ENCODE measurements at places on chromosomes 16 and 17.

DNA sequence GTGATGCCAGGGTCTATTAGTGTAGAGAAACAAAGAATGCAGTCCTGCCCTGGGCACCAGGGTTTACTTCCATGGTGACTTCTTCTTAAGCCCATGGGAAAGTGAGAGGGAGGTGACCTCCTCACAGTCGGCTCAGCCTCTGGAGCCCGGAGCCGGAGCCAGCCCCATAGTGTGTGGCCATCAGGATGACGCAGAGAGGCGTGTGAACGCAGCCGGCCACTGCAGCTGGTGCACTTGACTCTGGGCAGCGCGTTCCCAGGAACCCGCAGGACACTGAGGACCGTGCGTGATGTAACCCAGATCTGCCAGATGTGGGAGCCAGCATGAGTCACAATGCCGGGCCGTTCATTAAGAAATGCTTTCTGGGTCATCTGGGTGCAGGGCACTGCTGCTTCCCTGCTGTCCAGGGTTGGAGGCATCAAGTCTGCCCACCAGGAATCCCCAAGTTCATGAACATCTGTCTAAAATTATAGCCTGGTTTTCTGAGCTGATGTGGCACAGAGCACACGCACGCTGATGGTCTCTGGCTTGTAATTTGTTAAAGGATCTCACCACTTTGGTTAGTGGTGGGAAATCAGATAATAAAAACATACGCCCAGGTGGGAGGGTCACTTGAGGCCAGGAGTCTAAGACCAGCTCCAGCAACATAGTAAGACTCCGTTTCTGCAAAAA is 114.1 kb downstream of the PITPNC1 start:
- no peak for DNase-seq

DNA sequence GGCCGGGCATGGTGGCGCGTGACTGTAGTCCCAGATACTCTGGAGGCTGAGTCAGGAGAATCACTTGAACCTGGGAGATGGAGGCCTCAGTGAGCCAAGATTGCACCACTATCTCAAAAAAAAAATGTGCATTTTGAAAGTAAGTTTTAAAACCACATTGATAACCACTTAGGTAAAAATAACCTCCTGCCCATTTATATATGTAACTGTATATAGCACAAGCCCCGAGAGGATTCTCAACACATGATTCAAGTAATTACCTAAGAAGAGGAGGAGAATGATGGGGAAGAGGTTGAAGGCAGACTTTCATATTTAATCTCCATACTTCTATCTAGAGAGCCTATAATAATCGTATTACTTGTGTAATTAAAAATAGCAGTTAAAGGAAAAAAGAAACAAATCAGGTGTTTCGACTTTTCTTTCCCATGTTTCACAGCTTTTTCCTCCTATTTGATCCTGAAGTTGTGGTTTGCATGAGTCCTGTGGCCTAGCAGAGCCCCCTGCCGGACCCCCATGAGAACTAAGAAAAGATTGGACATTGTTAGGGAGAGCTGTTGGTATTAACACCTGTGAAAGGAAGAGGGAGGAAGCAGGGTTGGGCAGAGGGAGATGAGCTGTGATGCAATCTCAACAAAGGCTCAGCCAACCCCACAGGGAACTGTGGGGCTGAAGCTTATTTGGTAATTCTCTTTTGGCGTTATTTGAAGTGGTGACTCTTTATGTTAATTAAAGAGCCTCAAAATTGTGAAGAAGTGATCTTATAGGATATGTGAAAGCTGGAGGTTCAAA is 22.1 kb downstream of the PMFBP1 start:
- no peak for DNase-seq

- DNase-seq, result no peak
Observed at GRCh38 chr16:17633181-17633951, 162.6 kb upstream of the XYLT1 start.

DNA sequence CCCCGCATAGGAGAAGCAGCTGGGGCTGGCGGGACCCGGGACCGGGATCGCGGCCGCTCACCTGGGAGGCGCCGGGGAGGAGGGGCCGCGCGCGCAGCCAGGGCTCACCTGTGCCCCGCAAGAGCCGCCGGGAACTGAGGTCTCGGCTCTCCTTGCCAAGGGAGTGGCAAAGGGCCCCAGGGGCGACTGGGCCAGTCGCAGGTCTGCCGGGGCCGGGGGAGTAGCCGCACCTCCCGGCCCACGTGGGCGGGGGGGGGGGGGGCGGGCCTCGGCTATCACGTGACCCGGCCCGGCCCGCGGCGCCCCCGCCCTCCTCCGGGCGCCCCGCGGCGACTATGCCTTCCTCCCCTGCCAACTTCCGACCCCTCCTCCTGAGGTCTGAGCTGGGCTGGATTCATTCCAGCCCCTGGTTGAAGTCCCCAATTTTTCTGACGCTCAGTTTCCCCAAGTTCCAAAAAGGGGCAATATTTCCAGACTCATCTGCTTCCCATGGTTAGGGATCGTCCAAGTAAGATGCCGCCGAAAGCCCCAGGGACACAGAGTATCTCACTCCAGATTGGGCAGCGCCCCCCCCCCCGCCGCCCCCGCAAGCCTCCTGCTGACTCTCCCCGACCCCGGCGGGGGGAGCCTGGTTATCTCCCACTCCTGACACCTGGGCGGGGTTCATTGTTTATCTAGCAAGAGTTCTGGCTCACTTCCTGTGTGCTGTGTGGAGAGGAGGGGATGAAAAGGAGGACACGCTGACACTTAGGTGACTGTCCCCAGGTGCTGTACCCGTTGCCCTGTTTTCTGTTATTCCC is at the start of gene TMC6:
TSS of gene TMC6 (minus strand) at position 205 of the 800 bp plus-strand sequence. CDS start 1,923 bp downstream, outside the sequence.
- DNase-seq, result peak; percentile 78

GRCh38 chr17:60514053-60514452 is 12.0 kb downstream of the APPBP2 start:
- DNase-seq, result no peak

- DNase-seq, result no peak
Observed at GRCh38 chr16:4395055-4395726, 21.2 kb downstream of the CORO7 start.

DNA sequence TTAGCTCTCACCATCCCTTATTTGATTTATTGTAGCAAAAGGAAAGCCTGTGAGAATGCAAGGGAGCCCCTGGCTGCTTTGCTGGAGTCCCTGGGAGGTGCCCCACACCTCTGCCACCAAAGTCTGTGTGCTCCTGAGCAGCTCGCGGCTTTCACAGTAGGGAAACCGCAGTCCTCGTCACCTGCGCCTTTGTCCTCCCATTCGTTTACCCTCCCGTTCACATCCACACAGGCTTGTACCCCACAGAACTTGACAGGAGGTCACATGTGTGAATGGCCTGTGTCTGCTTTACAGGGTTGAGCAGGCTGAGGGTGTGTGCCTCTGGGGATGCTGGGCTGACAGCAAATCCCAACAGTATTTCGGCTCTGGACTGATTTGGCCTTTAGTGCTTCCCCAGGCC is 152.5 kb downstream of the LGALS9B start:
- DNase-seq, result no peak

DNA sequence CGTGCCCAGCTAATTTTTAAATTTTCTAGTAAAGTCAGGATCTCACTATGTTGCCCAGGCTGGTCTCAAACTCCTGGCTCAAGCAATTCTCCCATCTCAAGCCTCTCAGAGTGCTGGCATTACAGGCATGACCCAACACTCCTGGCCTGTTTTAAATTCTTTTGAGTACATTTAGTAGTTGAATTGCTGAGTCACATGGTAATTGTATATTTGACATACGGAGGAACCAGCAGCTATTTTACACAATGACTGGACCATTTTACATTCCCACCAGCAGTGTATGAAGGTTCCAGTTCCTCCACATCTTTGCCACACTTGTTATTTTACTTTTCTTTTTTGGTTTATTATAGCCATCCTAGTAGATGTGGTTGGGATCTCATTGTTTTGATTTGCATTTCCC is 43.6 kb downstream of the RHOT1 start:
- DNase-seq, result no peak

GRCh38 chr16:66891797-66892196 is 11.5 kb downstream of the PDP2 start:
- DNase-seq, result no peak

DNA sequence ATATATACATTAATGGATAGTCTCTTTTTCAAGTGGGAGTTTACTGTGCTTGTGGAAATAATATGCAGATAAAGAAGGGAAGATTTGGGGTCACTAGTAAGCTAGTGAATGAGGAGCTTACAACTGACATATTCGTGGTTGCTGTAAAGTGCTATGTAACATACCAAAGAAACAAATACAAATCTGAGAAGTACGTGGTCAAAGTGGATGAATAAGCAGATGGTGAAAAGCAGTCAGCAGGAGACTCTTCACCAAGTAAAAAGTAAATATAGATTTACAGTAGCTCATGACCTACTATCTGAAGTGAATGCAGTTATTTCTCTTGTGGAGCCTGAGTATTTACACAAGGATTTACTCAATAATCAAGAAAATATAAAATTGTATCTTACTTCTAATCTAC is 136.6 kb upstream of the ELAC2 start:
- no peak for DNase-seq

DNA sequence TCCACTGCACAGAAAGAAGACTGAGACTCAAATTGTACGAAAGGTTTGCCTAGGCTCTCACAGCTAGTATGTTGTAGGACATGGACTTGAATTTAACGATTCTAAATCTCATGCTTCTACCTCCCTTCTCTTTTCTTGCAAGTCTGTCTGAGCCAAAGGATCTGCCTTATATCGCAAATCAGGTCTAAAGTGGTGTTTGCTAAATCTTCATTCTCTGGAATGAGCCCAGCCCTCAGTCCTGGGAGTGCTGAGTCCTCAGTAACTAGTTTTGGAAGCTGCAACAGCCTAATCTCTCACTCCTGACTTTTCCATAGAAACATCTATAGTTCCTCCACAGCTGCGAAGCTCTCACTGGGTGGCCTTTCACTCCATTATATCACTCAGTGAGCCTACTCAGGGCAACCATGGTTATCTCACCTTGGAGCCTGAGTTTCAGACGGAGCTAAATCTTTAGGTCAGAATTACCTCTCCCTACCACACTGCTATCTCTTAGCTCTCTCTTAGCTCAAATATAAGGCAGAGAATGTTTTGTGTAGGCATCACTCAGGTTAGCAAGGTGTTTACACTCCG is 575.5 kb upstream of the C16orf82 start:
- DNase-seq, result no peak

GRCh38 chr17:58120195-58120822 is 27.9 kb upstream of the OR4D1 start:
- DNase-seq, result peak; percentile 39

- peak; percentile 32 for DNase-seq
Observed at GRCh38 chr17:7854851-7855659, at the start of gene TMEM88. Gene TMEM88, plus strand, starts transcription at chr17:7855066. Its CDS starts 9 bp downstream, at chr17:7855075.

GRCh38 chr16:84226026-84226425 is 13.8 kb downstream of the KCNG4 start:
- DNase-seq, result no peak

DNA sequence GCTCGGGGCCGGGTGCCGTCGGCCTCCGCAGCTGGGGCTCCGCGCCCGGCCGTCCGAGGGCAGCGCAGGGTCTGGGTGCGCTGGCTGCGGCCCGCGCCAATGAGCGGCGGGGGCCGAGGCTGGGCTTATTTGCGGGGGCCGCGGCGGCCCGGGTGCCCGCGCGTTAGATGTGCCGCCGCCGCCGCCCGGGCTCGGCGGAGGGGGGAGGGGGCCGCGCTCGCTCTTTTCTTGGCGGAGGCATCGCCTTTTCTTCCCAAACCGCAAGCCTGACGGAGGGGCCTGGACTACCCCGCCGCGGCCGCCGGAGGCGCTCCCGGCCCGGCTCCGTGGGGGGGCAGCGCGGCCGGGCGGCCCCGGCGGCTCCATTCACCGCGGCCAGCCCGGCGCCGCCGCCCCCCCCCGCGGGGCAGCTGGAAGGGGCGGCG is at the start of gene NOTUM:
TSS of gene NOTUM (minus strand) at position 101 of the 425 bp plus-strand sequence. CDS start 278 bp downstream, outside the sequence.
- DNase-seq, result no peak

DNA sequence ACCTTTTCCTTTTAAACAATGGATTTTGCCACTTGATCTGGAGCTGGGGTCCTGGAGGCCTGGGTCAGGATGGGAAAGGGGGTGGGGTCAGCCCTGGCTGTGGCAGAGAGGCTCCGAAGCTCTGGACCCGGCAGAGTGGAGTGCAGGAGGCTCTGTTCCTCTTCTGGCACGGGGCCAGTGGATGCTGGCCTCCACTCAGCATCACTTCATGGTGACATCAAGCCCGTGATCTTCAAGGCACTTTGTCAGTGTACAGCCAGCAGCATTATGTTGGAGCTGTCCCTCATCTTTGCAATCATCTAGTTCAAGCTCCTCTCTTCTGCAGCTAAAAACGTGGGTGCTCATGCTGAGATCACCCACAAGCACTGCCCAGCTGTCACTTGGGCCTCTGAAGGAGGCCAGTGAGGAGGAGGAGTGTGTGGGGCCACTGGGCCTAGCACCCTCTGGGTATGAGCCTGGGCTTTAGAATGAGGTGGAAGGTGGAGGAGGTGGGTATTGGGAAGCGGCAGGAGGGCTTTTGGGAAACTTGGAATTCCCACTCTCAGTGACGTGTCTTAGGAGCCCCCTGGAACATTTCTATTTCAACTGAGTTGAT is 45.9 kb upstream of the MGAT5B start:
- no peak for DNase-seq

GRCh38 chr17:59373882-59374495 is 42.5 kb downstream of the YPEL2 start:
- no peak for DNase-seq
